ENCODE measurements at places on chromosomes 16 and 17. TPM values are rescaled to one million over a fixed set of nuclear protein-coding genes. Genes with fewer than 3 reads are reported as not detected.

GRCh38 chr17:66540131-66540781, 237.8 kb downstream of the PRKCA start:
- peak; percentile 53 for DNase-seq

GRCh38 chr17:8542599-8543502, 87.7 kb downstream of the MYH10 start:
- no peak for DNase-seq

GRCh38 chr17:76458580-76459490, 5.9 kb upstream of the UBE2O start:
- peak; percentile 45 for DNase-seq

DNA sequence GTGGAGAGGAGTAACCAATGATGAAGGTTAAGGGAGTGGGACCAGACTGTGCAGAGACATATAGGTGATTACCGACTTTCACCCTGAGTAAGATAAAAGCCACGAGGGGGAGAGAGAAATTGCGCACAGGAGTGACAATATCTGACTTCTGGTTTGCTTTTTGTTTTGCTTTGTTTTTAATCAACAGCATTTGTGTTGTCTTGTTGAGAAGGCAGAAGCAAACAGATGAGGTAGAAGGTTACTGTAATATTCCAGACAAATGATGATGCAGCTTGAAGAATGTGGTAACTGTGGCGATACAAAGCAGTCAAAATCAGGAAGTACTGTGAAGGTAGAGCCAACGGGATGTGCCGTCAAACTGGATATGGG, 7.5 kb downstream of the PELP1 start:
- no peak for DNase-seq

DNA sequence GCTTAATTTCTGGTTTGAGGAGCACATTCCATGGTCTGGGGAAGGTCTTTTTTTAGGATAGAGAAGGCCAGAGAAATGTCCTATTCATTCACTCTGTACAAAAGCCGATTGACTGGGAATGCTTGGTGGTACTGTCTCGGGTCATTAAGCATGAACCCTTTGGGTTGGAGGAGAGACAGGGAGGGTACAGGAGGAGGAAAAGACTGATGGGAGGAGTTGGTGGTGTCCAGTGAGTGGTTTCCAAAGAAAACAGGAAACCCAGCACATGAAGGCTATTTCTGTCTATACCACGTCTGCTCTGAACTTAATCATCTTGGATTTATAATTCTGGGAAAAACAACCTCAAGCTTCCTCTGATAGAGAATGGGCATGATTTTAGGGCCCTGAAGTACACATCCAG, 111.9 kb downstream of the XYLT1 start:
- DNase-seq = no peak

DNA sequence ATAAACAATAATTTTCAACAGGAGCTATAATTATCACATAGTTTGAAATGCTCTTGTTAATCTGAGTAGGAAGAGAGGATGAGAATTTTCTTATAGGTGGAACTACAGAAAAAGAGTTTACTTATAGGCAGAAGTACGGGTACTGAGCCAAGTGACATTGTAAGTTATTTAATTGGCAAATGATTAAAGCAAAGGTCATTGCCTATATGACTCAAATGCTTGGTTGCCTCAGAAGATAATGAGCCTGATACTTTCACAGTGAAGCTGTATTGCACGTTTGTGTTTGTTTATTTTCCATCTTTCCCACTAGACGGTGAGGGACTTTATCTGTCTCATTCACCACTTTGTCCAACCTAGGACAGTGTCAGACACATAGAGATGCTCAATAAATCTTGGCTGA, 749.3 kb downstream of the MAF start:
- no peak for DNase-seq

DNA sequence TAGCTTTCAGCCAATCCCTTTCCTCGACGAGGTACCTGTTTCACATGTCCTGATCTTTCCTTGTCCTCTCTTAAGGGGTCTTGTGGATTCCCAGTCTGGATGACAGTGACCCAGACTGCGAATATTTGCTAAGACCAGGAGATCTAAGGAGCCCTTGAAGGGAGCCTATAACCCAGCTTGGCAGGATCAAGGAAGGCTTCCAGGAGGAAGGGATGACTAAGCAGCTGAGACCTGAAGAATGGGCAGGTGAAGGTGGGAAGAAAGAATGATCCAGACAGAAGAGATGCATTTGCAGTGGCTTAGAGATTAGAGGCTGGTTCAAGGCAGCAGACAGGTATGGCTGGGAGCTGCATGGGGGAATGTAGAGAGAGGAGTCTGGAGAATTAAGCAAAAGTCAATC, 1.9 kb upstream of the PDK2 start:
- DNase-seq = no peak

DNA sequence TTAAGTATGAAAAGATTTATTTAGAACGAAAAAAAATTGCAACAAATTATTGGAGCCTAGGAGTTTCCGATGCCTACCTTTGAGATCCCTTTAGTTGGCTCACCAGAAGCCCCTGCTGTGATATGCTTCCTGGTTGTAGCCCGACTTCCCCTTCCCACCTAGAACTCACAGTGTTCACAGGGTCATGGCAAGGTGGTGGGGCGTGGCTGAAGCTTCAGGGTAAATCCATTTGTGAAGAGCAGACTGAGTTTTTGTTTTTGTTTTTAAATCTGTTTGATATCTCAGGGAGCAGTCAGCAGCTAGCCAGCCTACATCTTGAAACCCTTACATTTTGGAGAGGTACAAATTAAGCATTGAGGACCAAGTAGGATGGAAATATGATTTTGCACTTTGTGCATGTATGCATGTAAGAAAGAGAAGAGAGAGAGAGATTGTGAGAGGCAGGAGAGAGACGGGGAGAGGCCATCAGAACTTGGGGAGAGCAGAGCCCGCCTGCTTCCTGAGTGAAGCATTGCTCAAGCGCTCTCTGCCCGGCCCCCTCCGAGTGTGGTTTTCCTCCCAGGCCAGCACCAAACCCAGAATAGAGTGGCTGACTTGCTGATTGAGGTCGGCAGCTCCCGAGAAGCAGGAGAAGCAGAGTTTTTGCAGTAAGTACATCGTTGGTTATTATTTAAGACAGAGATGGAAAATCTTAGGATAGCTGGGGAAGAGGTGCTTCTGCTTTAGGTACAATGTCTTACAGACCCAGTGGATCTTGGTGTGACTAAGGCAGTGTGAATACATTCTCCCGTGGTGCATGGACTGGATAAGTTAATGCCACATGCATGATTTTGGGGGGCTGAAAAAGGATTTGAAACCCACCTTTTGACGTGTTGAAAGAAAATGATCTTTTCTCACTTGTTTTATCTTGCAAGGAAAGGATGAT, 64.2 kb downstream of the SPECC1 start:
- no peak for DNase-seq

DNA sequence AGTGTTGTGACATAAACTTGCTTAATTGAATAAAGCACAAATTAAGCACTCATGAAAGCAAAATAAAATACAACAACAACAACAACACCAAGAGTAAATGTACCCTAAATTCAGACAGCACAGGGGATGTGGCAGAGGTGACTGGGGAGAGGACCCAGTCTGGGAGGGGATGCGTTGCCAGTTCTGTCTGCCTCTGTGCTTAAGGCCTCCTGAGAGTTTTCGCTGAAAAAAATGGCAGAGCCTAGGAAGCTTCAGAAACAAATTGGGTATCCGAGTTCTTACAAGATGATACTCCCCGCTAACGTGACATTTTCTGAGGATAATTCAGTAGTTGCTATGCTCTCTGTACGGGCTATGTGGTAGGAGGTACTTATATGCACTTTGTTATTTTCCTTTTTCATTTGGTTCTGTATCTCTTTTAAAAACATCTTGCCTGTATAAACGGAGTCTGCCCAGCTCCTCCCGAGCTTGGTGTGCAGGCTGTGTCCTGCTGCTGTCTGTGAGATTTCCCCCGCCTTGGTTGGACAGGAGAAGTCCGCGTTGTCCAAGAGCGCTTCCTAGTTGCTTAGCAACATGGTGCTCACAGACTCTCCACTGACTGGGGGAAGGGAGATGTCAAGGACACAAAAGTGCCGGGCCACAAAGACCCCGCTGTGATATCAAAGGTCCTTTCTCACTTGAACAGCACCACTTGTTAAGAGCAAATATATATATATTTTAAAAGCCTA, 134.2 kb upstream of the CPHXL start:
- DNase-seq = peak; percentile 54

GRCh38 chr16:4322121-4323052, 6.5 kb downstream of the GLIS2 start:
- DNase-seq = no peak

The CCL4 gene
- not detected for total RNA-seq

The CACNA1G gene
- total RNA-seq = 1.1 TPM

The PLCG2 gene
- 0.93 TPM for total RNA-seq

The CDRT15 gene
- total RNA-seq = not detected

The SRCAP gene
- 100.0 TPM for total RNA-seq

The UTS2R gene
- total RNA-seq = not detected

The XYLT1 gene
- total RNA-seq = 15.0 TPM

All from neural crest cell (in vitro differentiated cells).